ENCODE measurements at places on chromosomes 12 and 14.

DNA sequence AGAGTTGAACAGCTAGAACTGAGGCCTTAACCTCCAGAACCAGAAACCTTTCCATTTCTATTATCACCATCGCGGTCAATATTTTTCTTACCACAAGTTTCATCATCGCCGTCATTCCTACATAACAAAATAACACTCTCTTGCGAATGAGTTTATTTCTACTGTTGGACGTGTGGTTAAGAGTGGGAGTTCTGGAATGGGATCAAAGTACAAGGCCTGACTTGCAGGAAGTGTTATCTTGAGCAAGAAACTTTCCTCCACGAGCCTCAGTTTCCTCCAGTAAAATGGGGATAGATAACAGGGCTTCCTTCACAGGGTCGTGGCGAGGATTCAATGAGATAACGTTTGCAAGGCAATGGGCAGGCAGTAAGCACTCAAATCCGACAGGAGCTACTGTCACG is 652 bp downstream of the SART3 start:
- DNase-seq: no peak

DNA sequence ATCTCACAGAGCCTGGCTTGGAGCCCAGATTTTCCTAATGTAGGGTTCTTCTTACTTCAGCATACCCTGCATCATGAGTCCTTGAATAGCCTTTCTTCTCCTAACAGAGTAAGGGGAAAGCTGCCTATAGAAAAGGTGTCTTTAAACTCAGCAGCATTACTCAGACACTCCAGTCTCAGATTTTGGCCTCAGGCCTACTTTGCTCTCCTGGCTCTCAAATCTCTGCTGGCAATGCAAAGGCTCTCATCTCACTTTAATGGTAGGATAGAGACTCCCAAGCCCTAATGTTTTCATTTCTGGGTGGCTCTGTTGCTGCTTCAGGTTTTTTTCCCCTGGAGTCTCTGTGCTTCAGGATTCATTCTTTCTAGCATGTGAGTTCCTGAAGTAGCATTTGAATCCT is 9.1 kb upstream of the NKX2-8 start:
- no peak for DNase-seq

DNA sequence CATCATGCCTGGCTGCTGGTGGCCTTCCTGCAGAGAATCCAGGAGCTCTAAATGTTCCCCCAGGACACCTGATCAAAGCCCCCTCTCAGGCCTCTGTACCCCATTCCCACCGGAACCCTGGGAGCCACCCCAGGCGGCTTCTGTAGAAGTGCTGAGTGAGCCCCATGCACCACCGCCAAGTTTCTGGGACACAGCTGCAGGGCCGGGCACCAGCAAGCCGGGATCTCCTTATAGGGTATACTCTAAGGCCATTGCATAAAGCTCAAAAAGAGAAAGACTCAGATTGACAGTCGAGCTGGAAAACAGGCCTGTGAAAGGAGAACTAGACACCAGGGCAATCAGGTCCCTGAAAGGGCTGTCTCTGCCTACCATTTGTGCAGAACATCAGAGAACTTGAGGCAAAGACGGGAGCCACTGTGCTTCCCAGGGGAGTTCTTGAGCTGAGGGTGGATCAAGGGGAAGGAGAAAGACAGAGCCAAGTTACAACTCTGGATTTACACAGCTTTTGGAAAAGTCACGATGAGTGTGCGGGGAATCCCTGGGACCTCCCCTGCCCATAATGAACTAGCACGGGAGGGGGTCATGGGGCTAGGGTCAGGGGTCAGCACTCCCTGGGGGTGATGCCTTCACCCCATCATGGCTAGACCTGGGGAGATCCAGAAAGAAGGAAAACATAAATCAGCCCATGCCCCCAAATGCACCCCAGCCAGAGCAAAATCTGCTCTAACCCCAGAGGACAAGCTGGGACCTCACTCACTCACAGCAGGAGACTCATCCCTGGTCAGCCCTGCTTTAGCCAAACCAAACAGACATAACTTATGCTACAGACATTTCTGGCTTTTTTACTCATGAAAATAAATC is 51.1 kb downstream of the ITPK1 start:
- DNase-seq: no peak

GRCh38 chr12:25041006-25041741 is 92.3 kb upstream of the BCAT1 start:
- no peak for DNase-seq

GRCh38 chr12:55057481-55057880 is 37.7 kb downstream of the NEUROD4 start:
- no peak for DNase-seq

DNA sequence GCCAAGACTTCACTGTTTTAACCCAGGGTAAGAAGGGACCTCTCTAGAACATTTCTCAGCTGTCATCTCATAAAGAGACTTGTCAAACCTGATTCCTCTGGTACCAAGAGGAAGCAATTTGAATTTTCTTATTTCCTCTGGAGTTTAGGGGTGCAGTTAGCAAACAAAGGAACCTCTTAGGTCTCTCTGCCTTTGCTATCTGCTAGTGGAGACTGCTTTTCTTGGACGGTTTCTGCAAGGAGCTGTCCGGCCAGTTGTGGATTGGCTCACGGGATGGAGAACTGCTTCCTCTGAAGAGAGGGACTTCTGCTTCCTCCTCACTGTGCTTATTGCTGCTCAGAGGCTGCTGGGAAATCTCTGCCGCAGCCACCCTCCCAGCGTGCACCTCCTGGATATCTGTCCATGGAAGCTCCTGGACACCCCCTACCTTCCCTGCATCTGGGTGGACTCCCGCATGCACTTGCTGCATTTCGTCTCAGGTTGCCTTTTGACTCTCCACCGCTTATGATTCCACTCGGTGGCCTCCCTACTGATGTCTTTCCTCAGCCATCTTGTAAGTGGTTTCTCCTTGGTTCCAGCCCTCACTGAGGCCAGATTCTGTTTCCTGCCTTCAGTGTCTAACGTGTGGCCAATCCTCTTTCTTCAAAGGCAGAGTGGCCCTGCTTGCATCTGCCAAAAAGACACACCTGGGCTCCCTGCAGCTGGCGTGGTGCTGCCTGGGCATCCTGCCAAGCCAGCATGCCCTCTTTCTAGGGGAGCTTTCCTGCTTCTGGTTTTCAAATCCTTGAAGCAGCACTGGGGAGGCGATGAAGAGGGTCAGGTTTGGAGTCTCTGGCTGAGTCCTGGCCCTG is 187.3 kb downstream of the CHST11 start:
- DNase-seq: no peak

DNA sequence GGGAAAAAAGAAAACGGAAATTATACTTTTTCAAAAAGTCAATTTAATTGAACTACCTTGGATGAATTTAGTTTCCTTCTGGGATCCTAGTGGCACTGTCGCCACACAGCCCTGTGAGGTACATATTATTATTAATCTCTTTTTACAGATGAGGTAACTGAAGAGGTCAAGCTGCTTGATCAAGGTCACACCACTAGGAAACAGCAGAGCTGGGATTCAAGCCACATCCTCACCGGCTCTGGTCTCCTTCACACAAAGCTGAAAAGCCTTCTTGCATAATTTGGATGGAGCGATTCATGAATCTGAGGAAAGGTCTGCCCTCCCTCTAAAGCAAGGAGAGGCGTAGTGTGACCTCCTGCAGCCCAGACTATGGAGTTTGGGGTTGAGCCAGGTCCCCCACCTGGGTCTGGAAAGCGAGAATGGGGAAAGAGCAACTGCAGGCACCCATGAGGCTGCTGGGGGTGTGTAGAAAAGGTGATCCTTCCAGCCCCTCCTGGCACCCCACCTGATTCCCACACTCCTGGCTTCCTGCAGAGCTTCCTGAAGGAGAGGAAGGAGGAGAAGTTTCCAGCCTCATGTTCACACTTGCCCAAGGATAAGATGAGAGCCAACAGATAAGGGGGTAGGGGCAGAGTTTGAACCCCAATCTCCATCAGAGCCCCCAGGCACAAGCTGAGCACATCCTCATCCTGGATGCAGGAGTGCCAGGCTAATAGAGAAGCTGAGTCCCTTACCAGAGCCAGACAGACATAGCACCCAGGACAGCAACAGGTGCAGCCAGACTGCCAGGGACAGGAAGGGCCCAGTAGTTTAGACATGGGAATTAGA is 3.9 kb upstream of the KRT79 start:
- no peak for DNase-seq

DNA sequence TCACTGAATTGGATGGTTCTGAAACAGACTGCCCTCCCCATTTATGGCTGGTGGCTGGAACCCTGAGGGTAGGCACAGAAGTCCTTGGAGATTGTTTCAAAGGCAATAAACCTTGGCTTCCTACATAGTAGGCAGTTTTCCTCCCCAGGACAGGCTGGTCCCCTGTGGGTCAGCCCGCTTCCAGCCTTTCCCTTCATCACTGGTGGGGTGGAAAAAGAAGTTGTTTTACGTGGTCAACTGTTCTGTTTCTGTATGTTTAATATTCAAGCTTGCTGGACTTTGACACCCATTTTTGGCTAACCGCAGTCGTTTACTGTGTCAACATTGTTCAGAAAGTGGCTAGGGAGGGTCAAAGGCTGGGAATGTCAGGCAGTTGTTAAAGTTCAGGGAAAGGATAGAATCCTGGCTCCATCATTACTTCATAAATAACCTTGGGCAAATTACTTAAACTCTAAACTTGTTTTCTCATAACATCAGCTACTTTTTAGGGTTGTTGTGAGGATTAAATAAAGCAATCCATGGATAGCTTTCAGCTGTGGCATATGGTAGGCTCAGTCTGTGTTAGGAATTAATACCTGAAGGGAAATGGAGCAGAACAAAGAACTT is 2.4 kb downstream of the KLHDC2 start:
- DNase-seq: no peak

DNA sequence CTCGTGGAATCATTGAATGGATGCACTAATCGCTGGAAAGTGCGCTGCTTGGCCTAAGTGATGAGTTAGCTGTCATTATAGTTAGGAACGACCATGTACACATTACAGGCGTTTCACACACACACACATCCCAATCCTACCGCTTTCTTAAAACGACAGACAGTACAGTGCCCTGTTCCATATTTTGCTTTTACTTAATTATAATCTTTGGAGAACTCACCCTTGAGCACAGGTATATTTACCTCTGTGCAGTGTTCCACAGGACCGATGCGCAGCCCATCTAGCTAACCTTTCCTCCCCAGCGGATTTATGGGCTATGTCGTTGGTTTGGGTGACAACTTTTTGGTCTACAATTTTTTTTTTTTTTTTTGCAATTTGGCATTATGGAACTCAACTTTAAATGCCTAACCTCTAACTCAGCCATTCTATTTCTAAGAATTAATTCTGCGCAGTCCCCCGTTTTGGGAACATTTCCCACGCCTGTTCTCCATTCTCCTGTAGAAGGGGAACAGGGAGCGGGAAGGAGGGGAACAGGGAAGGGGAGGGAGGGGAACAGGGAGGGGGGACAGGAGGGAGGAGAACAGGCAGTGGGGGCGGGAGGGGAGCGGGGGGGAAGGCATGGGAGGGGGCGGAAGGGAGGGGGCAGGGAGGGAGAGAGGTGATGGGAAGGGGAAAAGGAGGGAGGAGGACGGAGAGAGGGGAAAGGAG is 663 bp upstream of the ULK1 start:
- no peak for DNase-seq

DNA sequence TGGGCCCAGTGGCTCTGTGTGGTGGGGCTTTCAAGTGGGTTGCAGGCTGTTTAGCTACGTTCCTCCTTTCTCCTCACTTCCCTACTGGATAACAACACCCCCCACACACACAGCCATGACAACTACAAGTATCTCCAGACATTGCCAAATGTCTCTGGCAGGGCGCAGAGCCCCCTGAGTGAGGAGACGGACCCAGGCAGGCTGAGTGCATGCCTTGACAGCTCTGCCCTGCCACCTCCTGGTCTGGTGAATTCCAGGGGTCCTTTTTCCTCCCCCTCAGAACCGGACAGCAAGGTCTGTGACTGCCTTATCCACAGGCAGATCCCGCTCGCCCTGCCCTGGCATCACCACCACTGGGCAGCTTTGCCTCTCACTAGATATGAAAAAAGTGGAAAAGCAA is 276.5 kb downstream of the TMEM132C start:
- DNase-seq: no peak

- no peak for DNase-seq
Observed at GRCh38 chr12:31387011-31387410, 61.1 kb upstream of the SINHCAF start.

- no peak for DNase-seq
Observed at GRCh38 chr12:25018146-25018545, 69.2 kb upstream of the BCAT1 start.
